ENCODE measurements at places on chromosomes 1 and 21. TPM values are rescaled to one million over a fixed set of nuclear protein-coding genes. Genes with fewer than 3 reads are reported as not detected.

Gene HTR1D
- total RNA-seq, result 0.17 TPM

Gene AIRE
- not detected for total RNA-seq

Gene FCRL4
- not detected for total RNA-seq

Gene RUNX3
- total RNA-seq, result not detected

DNA sequence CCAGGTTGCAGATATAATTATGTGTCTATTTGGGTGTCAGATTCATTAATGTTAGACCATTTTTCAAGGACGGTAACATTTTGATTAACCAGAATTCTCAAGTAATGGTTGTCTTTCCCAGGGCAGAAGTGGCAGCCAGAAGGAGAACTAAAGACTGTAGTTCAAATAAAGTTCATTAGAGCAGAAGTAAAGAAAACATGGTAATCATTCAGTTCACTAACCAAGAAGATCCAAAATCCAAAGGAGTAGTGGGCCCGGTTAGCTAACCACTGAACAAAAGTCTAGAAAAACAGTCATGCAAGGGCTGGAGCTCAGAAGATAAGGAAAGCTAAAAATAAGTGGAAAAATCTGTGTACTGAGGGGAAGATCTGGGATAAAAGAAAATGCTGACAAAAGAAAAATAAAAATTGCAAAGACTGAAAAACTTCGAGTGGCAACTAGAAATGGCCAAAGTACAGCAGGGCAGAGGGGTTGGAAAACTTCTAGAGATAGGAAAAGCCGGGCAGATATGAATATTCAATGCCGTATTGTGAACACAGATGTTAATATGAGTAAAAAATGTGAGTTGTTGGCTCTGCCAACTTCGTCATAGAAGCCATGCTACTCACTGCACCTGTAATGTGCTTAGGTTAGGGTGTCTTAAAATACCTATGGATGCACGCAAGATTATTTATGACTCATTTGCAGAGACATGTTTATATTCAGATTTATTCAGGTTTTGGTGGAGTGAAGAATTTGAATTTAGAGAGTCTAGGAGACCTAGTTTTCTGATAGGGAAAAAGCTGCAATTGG lies 925.9 kb downstream of the LTN1 start:
- H3K27ac ChIP-seq, result no peak overlapping the region
- no peak overlapping the region for H3K4me3 ChIP-seq
- H3K27me3 ChIP-seq, result no peaks in the 10 kb centered on the region
- H3K36me3 ChIP-seq, result no peaks in the 10 kb centered on the region
- H3K4me1 ChIP-seq, result peaks cover 9% of the 10 kb centered on the region

GRCh38 chr1:9996624-9997582 lies at the start of gene RBP7:
RBP7 (plus strand) TSS chr1:9997228; CDS start chr1:9997259, 31 bp downstream.
- H3K27me3 ChIP-seq, result peaks cover 10% of the 10 kb centered on the region
- peak within 1 kb of the TSS; percentile 49 for H3K4me3 ChIP-seq
- no peaks in the 10 kb centered on the region for H3K36me3 ChIP-seq

- DNase-seq, result no peak
- peaks cover 13% of the 10 kb centered on the region for H3K36me3 ChIP-seq
- no peaks in the 10 kb centered on the region for H3K27me3 ChIP-seq
- peaks cover 51% of the 10 kb centered on the region for H3K4me1 ChIP-seq
- H3K27ac ChIP-seq, result peak overlapping the region; percentile 97
These were observed 125.0 kb downstream of the ADSS2 start for GRCh38 chr1:244326757-244327156.

DNA sequence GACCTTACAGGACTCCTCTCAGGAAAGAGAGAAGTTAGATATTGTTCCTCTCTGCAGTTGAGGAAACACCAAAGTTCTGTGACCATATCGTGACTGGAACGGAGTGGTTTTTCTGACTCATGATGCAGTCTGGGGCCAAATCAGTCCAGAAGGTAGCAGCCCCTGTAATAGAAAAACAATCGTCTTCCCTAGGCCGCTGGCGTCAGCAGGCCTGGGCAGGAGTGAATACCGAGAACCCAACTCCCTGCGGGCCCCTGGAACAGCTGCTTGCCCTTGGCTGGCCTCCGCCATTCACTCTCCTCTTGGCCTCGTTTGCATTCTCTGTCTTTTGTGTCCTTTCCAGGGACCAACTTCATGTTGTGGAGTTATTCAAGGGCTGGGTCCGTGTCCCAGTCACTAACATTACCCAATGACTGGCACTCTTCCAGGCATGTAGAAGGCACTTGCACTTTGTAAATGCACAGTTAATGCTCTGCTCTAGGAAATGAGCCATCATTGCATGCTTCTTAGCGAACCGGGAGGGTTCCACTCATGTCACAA lies 10.9 kb upstream of the CD101 start:
- H3K36me3 ChIP-seq, result peaks cover 13% of the 10 kb centered on the region
- DNase-seq, result peak; percentile 98
- H3K4me3 ChIP-seq, result peak overlapping the region; percentile 2
- H3K27ac ChIP-seq, result peak overlapping the region; percentile 89

DNA sequence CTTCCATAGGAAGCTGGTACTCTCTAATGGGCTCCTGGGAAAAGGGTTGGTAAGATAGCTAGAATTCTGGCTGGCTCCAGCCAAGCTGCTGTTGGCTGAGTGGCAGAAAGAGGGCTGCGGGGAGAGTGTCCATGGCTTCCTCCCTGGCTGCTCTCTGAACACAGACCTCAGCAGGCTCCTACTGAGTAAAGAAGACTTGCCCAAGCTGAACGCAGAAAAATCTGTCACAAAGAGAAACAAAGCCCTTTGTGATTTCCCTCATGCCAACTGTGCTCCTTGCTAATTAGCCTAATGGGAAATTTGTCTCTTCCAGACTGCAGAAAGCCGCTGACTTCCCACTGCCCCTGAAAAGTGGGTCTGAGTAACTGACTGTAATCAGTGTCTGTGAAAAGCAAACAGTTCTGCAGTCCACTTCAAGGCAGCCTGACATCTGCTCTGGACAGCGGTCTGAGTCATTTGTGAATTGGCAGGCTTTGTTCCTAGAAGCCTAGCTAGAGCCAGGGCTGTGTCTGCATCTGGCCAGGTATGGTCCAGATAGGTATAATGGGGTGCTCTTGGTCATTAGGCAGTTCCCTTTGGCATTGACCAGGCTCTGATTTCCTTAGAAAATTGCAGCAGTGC lies 282.8 kb downstream of the ZNF648 start:
- peaks cover 5% of the 10 kb centered on the region for H3K4me1 ChIP-seq
- no peaks in the 10 kb centered on the region for H3K36me3 ChIP-seq
- no peaks in the 10 kb centered on the region for H3K27me3 ChIP-seq
- peak; percentile 49 for DNase-seq
- no peak overlapping the region for H3K27ac ChIP-seq

- H3K27me3 ChIP-seq, result no peaks in the 10 kb centered on the region
- H3K4me1 ChIP-seq, result no peaks in the 10 kb centered on the region
- H3K36me3 ChIP-seq, result no peaks in the 10 kb centered on the region
- no peak overlapping the region for H3K4me3 ChIP-seq
These were observed 87.5 kb upstream of the CACYBP start for GRCh38 chr1:174912264-174912663.

All from MCF 10A (cell line).